Aorta (tissue), 5 donors: ENCODE measurements at places on chromosomes 6 and 20.
A peak's percentile ranks its signal among the peaks of the same experiment; 100 is the strongest.

DNA sequence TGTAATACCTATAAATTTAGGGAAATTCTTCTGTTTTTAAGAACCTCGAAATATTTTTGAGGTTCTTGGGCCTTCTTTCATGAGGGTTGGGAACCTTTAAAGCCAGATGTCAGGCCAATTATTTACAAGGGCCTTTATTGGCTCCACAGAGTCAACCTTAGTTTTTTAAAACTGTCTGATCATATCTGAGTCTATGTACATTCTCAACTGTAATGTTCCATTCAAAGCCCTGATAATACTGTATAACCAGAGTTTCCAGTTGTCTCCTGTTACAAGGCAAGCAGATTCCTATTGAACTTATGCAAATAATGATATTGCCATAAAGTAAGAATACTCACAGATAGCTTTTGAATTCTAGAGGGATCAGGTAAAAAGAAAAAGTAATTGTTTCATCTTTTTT is 545.5 kb downstream of the EPM2A start:
- H3K4me1 ChIP-seq, result no peaks in the 10 kb centered on the region
- no peak overlapping the region for H3K4me3 ChIP-seq
- H3K27ac ChIP-seq, result no peak overlapping the region
- no peak for DNase-seq
- no peaks in the 10 kb centered on the region for H3K36me3 ChIP-seq

DNA sequence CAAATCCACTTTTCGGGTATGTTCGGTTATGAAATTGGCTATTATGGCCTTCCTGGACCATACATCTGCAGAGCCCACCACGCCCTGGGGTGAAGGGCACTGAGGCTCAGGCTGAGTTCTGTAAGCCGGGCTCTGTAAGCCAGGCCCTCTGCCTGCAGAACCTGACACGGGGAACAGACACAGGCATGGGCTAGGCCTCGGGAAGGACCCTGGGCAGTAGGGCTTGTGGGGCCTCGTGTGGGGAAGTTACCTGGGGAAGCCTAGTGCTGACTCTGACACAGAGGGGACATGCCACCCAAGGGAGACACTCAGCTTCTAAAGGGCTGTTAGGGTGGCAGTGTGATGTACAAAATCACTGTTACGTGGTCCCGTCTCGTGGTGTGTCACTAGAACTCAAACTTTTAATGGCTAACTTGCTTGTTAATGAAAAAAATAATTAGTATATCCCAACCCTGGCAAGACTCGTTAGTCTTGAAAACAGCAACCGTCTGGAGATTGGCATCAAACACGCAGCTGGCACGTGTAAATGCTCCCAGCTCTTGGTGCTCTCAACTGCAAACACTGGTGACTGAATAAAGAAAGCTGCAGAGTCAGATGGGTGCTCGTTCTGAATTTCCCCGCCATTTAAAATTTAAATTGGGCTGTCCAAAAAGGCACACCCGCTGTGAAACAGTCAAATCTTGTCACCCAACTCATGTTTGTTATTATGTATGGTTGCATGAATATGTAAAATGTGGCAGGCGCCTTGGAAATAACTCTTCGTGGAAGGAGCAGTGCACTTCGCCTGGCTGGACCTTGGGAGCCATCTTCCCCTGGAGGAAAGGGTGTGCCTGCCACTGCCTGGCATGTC is 23.6 kb upstream of the TCFL5 start:
- no peaks in the 10 kb centered on the region for H3K27me3 ChIP-seq
- no peaks in the 10 kb centered on the region for H3K4me1 ChIP-seq
- H3K4me3 ChIP-seq, result no peak overlapping the region
- peaks cover 6% of the 10 kb centered on the region for H3K36me3 ChIP-seq

- H3K27ac ChIP-seq, result peak overlapping the region; percentile 23
- no peaks in the 10 kb centered on the region for H3K27me3 ChIP-seq
- H3K4me1 ChIP-seq, result peaks cover 4% of the 10 kb centered on the region
- H3K36me3 ChIP-seq, result no peaks in the 10 kb centered on the region
Observed at GRCh38 chr6:4774715-4775493, 1.3 kb upstream of the CDYL start.

GRCh38 chr20:53040693-53041589 is 68.8 kb downstream of the TSHZ2 start:
- no peaks in the 10 kb centered on the region for H3K36me3 ChIP-seq
- H3K27me3 ChIP-seq, result no peaks in the 10 kb centered on the region
- peak; percentile 82 for DNase-seq
- no peak overlapping the region for H3K4me3 ChIP-seq

DNA sequence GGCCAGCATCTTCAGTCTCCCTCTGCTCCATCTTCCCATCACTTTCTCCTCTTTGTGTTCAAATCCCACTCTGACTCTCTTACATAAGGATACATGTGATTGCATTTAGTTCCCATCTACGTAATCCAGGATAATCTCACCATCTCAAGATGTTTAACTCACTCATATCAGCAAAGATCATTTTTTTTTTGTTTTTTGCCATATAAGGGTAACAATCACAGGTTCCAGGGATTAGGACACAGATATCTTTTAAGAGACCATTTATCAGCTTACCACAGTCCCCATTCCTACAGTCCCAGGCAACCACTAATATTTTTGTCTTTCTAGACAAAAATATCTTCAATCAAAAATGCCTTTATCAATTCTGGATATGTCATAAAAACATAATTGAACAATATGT is 3.2 kb upstream of the TREML2 start:
- no peak overlapping the region for H3K27ac ChIP-seq
- no peak overlapping the region for H3K4me3 ChIP-seq
- no peak for DNase-seq
- H3K27me3 ChIP-seq, result no peaks in the 10 kb centered on the region
